NCI-H2171 treated with DMSO at 0.1 percent for 48 hours (cell line): ENCODE measurements at places on chromosomes 1 and 21.
A peak's percentile ranks its signal among the peaks of the same experiment; 100 is the strongest.

DNA sequence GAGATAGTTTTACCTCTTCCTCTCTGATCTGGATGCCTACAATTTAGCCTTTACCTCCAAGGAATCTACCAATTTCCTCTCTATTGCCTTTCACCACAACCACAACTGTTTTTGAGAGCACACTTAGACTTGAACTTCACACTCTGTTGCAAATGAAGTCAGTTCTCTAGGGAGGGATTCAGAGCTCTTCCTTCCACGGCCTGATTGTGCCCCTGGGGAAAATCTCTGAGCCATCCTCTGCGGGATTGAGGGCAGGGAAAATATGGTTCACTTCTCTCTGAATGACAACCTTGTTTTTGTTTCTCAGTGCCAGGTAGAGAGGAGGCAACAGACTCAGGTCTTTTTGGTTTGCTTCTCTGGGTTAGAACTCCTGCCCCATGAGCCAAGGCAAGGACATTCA lies 35.4 kb upstream of the BCL10 start:
- peak; percentile 56 for DNase-seq

DNA sequence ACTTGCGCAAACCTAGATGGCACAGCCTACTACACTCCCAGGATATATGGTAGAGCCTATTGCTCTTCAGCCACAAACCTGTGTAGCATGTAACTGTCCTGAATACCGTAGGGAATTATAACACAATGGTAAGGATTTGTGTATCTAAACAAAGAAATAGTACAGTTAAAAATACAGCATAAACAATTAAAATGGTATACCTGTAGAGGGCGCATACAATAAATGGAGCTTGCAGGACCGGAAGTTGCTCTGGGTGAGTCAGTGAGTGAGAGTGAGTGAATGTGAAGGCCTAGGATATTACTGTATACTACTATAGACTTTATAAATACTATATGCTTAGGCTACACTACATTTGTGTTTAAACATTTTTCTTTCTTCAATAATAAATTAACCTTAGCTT lies 99.3 kb downstream of the PLD5 start:
- peak; percentile 5 for DNase-seq

DNA sequence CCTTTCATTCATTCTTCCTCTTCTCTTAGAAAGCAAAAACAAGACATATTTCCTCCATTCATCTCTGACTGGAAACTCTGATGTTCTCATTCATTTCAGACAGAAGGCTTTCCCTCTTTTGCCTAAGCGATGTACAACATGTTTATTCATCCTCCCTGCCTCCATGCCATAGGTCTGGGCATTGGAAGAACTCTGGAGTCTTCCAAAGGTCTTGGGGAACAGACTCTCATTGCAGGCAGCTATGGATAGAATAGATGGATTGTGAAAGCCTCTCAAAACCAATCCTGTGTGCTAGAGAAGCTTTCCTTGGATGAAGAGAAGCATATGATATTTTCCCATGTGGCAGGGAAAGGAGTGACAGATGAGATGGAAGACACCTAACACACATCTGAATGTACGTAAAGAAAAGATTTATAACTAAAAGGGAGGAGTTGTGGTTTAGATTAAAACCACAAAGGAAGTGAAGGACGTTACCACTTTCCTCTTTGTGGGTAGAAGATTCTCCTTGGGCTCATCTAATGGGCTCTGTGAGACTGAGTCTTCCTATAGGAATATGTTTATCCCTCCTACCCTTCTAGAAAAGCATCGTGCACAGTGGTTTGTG lies 38.7 kb downstream of the BCL9 start:
- DNase-seq = no peak

DNA sequence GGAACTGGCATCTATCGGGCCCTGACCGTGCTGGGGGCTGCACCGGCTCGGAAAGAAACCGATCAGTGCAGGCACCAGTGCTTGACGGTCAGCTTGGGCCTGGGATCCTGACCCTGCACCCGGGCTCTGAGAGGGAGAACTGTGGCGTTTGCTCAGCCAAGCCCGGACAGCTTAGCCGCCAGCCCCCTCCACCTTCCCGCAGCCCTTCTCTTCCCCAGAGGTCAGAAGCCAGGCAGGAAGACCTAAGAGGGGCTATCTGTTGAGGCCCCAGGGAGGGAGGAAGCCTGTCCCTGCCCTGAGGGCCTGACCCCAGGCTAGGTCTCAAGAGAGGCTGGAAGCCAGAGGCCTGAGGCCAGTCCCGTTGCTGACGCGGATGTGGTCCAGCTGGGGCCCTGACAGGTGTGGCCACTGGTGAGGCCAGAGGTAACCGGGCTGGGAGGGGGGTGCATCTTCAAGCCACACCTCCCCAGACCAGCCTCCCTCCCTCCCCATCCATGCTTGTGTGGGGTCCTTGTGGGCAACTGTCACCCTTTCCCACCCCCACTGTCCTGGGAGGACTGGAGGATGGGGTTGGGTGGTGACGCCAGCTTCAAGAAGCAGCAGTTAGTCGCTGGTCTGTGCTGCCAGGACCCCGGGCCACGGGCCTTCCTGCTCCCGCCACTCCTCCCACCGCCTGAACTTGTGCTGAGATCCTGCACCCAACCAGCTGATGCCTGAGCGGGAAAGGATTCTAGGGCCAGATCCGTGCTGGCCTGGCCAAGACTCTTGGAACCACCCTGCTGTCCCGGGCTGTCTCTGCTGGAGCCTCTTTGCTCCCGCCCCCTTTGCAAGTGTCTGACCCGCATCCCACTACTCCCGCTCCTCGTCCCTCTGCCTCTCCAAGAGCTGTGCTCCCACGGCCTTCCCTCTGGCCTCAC lies 2.6 kb upstream of the DVL1 start:
- no peak for DNase-seq

DNA sequence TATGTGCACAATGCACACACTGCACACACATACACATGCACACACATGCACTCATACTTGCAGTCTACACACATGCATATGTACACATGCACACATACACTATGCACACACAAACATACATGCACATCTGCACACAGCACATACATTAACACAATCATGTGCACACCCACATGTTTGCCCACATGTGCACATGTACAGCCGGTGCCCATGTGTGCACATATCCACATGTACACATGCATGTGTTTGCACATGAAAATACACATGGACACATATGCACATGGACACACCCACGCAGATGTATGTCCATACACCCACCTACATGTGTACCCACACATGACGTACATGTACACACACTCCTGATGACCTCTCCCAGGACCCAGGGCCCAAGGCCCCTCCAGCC lies 105.1 kb upstream of the ACTRT2 start:
- DNase-seq = no peak

GRCh38 chr1:17538428-17539117 lies 925 bp upstream of the ARHGEF10L start:
- no peak for DNase-seq

GRCh38 chr1:159441360-159441759 lies 1.8 kb downstream of the OR10J1 start:
- DNase-seq = no peak

DNA sequence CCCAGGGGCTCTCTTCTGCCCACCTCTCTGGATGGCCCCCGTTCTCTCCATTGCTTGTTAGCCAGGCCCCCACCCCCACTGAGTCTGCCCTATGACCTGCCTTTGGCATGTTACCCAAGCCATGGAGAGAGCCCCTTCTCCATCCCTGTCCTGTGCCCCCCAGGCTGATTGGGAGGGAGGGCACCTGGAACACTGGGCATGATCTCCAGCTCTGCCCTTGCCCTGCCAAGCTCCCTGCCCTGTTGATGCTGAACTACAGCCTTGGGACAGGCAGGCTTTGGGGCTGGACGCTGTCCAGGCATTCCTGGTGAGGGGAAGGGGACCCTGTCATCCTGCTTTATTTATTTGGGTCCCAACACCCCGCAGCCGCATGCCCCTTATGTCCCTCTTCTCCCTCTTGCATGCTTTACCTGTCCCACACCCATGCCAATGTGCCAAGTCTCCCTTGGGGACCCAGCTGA lies 10.7 kb downstream of the TRIM46 start:
- no peak for DNase-seq

DNA sequence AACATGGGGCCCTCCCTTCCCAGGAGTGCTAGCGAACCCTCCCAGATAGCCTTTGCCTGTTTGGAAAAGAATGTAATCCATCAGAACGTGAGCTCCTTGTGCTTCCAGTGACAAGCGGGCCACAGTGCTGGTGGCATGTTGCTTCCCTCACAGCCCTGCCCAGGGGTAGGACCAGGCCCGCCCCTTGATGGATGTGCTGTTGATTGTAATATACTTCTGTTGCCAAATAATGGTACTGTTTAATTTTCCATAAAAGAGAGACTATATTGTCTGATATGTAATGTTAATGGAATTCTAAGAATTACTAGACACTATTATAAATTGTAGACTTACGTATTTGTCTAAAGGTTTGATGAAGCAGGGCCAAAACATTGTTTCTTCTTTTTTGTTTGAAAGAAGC lies 16.4 kb downstream of the ATP5PO start:
- DNase-seq = no peak

GRCh38 chr1:193733674-193734073 lies 547.3 kb upstream of the B3GALT2 start:
- no peak for DNase-seq

GRCh38 chr1:155106862-155107261 lies 20.8 kb upstream of the EFNA1 start:
- no peak for DNase-seq

GRCh38 chr1:10718083-10718415 lies 78.4 kb downstream of the CASZ1 start:
- no peak for DNase-seq

- peak; percentile 21 for DNase-seq
Observed at GRCh38 chr1:92968138-92969032, 7.1 kb upstream of the DIPK1A start.

GRCh38 chr1:92940541-92940940 lies 20.7 kb downstream of the DIPK1A start:
- DNase-seq = no peak

GRCh38 chr1:232016616-232017015 lies 390.0 kb downstream of the DISC1 start:
- DNase-seq = no peak

DNA sequence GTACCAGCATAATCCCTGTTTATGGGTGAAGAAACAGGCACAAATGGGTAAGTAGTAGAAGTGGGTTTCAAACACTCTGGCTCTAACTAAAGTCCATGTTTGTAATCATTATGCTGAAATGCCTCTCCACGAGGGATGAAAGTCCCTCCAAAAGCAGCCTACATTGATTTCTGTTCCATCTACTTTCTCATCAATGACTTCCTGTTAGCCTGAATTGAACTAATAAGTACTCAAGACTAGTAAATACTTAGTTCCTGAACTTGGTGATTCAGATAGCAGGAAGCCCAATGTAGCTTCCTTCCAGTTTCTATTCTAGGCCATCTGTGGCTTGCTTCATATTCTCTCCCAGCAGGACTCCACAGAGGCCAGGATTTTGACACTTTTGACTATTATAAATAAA lies 11.3 kb upstream of the BACH1 start:
- DNase-seq = no peak

GRCh38 chr1:218556016-218556415 lies 210.9 kb downstream of the TGFB2 start:
- DNase-seq = no peak

GRCh38 chr1:156677616-156678596 lies 699 bp upstream of the NES start:
- DNase-seq = peak; percentile 70

DNA sequence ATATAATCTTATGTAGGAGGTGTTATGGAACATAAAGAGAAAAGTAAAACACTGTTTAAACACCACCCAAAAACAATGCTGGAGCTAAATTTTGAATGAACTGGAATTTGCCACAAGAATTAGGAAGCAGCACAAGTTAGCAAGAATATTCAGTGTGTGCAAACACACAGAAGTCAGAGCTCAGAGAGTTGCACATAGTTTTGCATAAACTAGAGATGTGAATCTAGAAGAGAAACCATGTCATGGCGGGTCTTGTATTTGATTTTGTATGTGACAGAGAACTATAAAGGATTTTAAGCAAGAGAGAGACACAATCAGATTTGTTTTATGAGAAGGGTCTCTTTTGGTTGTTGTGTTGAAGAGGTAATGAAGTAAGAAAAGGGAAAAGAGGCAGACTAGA lies 38.2 kb downstream of the SELENOF start:
- no peak for DNase-seq

- no peak for DNase-seq
Observed at GRCh38 chr1:79663916-79664315, 657.4 kb upstream of the ADGRL4 start.

DNA sequence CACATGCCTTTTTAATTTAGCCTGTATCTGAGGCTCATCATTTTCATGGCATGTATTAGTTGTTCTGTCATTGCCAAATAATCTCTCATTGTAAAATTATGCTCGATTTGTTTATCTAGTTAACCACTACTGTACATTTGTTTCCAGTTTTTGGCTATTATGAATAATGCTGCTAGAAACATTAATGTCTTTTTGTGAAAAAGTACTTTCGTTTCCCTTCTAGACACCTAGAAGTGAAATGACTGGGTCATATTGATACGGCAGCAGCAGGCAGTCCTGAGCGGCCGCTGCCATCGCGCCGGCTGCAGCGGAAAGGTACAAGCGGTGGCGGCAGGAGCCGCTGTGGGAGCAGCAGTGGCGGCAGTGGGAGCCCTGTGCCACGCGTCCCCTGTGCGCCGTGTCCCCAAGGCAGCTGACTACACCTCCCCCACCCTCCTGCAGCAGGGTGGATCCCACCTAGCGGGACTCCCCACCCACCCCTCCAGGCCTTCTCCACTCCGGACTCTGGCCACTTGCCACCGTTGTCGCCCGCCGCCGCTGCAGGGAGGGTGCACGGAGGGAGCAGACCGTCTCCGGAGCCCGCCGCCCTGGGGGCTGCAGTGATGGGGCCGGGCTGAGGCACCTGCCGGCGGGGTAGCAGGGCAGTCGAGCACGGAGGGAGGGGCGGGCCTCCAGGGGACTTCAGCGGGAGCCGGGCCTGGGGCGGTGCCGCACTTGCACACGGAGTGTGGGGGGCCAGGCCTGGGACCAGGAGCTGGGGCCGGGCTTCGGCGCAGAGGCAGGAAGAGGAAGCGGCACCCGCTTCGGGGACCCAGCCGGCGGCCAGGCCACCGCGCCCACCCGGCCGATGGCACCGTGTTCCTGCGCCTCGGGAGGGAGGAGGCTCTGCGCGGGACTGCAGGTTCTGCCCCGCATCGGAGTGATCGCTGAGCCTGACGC lies 66.8 kb upstream of the RGS7 start:
- no peak for DNase-seq

DNA sequence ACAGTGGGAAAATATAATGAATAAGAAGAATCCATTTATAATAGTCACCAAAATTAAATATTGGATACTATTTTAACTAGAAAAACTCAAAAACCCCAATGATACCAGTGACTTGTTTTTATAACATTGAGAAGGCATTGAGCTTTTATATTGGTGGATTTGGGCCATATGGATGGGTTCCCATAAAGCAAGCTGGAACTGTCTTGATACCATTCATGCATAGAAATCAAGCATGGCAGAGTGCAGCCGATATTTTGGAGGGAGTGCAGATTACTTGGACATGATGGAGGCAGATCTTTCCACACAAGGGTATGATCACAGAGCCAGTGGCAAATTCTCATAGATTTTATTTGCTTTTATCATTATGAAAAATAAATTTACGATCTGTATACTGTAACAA lies 3.8 kb upstream of the RWDD3 start:
- DNase-seq = no peak
